ENCODE measurements at places on chromosomes 5 and 9.

DNA sequence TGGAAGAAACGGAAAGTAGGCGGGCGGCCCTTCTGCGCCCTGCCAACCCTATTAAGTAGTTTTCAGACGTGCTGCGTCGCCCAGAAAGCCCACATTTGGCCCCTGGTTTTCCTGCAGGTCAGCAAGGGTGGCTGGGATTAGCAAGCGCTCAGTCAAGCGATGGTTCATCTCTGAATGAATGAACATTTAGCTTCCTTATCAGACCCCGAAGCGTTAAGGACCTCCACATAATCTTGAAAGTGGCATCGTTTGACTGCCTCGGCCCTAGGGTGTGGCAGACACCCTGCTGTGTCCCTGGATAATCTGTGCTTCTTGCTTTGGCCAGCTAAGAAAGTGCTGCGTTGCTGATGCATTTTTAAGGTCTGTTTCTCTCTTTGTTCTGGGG, 684 bp downstream of the TOR1B start:
- peaks cover 6% of the 10 kb centered on the region for H3K36me3 ChIP-seq
- no peaks in the 10 kb centered on the region for H3K27me3 ChIP-seq
- H3K4me1 ChIP-seq: peaks cover 9% of the 10 kb centered on the region
- peak overlapping the region; percentile 85 for H3K27ac ChIP-seq

DNA sequence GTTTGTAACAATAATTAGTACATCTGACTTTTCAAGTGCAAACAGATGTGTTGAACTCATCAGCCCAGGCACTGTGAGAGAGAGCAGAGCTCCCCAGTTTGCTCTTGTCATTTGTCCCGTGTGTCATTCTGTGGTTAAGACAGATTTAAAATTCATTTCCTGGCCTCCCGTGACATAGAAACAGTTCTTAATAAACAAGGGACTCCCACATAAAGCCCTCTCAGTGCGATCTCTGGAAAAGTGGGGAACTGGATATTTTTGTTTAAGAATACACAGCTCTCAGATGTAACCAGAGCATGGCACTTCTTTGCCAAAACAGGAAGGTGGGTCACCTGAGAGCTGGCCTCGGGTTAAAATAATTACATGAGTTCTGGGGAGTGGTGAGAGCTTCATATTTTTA, 58.6 kb downstream of the PRKACG start:
- no peak overlapping the region for H3K4me3 ChIP-seq
- H3K27me3 ChIP-seq: no peaks in the 10 kb centered on the region
- H3K27ac ChIP-seq: no peak overlapping the region
- no peak for DNase-seq
- peaks cover 22% of the 10 kb centered on the region for H3K36me3 ChIP-seq

DNA sequence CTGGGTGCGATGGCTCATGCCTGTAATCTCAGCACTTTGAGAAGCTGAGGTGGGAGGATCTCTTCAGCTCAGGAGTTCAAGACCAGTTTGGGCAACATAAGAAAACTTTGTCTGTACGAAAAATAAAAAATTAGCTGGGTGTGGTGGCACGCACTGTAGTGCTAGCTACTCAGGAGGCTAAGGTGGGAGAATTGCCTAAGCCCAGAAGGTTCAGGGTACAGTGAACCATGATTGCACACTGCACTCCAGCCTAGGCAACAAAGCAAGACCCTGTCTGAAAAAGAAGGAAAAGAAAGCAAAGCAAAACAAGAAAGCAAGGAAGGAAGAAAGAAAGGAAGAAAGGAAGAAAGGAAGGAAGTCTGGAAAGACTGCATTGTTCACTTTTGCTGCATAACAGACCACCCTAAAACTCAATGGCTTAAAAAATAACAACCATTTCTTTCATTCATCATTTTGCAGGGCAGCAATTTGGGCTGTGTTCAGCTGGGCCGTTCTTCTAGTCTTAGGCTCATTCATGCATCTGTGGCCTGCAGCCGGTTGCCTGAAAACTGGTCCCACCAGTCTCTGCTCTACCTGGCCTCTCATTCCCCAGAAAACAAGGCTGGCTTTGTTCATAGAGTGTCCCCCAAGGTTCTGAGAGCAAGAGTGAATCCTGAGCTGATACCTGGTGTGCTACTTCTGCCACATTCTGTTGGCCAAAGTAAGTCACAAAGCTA, 82.4 kb upstream of the MIER3 start:
- H3K4me3 ChIP-seq: no peak overlapping the region
- H3K27ac ChIP-seq: no peak overlapping the region
- no peak for DNase-seq
- no peaks in the 10 kb centered on the region for H3K36me3 ChIP-seq

DNA sequence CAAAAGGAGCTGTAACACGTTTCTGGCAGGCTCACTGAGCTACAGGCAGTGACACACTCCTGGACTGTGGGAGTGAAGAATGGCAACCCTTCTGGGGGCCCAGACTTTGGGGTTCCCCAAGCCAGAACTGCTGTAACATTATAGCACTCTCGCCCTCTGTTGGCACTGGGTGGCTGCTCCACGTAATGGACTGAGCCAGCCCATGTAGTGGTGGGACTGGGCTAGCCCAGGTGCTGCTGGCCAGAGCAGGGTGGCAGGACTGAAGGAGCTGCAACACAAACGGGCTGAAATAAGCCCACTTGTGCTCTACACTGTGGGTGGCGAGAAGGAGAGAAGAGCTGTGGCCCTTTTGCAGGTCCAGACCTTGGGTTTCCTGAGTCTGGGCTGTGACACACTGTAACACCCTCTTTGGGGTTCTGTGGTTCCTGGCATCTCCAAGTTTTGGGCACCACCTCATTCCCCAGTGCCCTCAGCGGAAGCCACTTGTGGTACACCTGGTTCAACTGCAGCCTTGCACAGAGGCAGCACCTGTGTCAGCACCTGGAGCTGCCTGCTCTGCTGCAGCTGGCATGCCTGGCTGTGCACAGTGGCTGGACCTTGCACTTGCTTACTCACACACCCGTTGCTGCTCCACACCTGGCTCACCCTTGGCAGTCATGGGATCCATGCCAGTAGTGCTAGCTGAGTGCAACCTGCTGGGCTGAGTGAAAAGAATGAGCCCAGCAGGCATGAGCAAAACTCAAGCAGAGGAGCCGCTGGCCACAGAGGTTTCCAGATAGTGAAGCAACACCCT, 95.0 kb upstream of the PRR16 start:
- no peaks in the 10 kb centered on the region for H3K36me3 ChIP-seq
- H3K4me1 ChIP-seq: no peaks in the 10 kb centered on the region
- no peak for DNase-seq
- H3K27ac ChIP-seq: no peak overlapping the region
- H3K27me3 ChIP-seq: no peaks in the 10 kb centered on the region
- no peak overlapping the region for H3K4me3 ChIP-seq

DNA sequence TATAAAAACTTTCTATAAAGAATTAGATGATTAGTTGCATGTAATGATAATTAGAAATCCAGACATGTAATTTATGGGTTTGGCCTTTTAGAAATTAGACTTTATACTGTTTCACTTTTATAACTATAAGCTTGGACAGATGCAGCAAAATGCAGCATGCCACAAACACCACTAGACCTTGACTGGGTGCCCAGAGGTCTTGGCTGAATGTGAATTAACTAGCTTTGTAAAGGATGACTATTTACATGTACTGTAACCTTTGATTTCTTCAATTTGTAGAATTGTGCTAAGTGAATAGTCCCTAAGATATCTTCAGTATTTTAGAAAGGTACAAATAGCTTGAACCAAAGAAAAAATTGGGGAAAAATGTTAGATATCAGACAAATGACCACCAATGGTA, 2168.1 kb downstream of the MAT2B start:
- DNase-seq: no peak
- H3K27me3 ChIP-seq: no peaks in the 10 kb centered on the region
- no peaks in the 10 kb centered on the region for H3K4me1 ChIP-seq
- no peaks in the 10 kb centered on the region for H3K36me3 ChIP-seq
- H3K27ac ChIP-seq: no peak overlapping the region

DNA sequence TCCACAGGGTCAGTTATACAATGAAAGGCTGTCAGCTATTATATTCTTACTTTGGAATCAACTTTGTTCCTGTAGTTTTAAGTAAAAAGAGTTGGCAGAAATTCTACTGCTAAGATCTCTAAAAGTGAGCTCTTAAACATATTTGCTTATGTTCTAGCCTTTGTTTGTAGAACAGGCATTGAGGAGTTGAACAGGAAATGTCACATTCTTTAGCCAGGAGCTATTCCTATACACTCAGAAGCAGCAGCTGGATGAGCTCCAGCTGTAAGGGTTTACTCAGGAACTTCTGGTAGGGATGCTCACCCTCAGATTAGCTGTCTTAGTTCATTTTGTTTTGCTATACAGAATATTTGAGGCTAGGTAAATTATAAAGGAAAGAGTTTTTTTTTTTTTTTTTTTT, 22.4 kb upstream of the SPINK14 start:
- no peaks in the 10 kb centered on the region for H3K27me3 ChIP-seq
- H3K36me3 ChIP-seq: no peaks in the 10 kb centered on the region
- H3K4me3 ChIP-seq: no peak overlapping the region

- H3K4me1 ChIP-seq: no peaks in the 10 kb centered on the region
- no peak overlapping the region for H3K4me3 ChIP-seq
- H3K36me3 ChIP-seq: no peaks in the 10 kb centered on the region
These were observed 55.3 kb upstream of the RNU6ATAC start for GRCh38 chr9:134219646-134220060.

GRCh38 chr5:101174981-101175380, 271.9 kb upstream of the ST8SIA4 start:
- no peak overlapping the region for H3K4me3 ChIP-seq
- H3K36me3 ChIP-seq: no peaks in the 10 kb centered on the region
- DNase-seq: no peak

DNA sequence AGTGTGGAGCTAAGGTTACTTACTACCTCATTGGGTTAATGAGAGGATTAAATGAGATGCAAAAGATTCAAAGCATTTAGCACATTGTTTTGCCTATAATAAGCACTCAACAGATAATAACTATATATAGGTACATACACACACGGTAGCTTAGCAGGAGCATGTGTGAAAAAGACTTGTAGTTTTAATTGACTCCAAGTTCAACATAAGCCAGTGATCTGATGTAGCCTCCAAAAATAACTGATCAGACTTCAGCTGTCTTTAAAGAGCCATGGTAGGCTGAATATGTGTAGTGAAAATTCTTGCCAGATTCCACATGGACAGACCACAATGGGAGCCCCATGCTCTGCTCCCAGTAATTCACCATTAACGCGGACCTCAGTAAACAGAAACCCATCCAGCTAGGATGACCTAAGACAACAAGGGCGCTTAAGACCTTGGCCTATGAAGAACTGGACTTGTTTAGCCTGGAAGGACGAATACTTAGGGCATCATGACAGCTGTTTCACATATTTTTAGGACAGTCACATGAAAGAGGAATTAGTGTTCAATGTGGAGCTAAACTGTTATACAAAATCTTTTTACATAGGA, 115.1 kb upstream of the ZNF366 start:
- H3K36me3 ChIP-seq: no peaks in the 10 kb centered on the region
- H3K27me3 ChIP-seq: no peaks in the 10 kb centered on the region
- DNase-seq: no peak
- no peaks in the 10 kb centered on the region for H3K4me1 ChIP-seq
